ENCODE measurements at places on chromosomes 3 and 15. TPM values are rescaled to one million over a fixed set of nuclear protein-coding genes. Genes with fewer than 3 reads are reported as not detected.

DNA sequence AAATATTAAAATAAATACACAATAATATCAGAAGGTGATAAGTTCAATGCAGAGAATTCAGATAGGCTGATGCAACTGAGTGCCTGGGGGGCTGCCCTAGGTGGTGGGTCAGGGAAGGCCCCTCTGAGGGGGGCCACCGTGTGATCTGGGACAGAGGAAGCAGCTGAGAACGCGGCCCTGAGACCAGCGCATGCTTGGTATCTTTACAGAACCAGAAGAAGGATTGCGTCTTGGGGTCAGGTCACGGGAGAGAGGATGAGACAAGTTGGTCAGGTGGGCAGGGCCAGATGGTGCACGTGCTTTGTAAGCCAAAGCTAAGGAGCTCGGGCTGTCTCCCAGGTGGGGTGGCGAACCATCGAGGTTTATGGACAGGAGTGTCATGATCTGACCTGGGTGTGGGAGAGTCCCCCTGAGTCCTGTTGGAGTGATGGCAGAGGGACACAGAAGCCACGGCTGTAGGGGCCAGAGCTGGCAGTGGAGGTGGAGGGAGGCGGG lies 121.2 kb downstream of the ETFA start:
- no peak for DNase-seq

DNA sequence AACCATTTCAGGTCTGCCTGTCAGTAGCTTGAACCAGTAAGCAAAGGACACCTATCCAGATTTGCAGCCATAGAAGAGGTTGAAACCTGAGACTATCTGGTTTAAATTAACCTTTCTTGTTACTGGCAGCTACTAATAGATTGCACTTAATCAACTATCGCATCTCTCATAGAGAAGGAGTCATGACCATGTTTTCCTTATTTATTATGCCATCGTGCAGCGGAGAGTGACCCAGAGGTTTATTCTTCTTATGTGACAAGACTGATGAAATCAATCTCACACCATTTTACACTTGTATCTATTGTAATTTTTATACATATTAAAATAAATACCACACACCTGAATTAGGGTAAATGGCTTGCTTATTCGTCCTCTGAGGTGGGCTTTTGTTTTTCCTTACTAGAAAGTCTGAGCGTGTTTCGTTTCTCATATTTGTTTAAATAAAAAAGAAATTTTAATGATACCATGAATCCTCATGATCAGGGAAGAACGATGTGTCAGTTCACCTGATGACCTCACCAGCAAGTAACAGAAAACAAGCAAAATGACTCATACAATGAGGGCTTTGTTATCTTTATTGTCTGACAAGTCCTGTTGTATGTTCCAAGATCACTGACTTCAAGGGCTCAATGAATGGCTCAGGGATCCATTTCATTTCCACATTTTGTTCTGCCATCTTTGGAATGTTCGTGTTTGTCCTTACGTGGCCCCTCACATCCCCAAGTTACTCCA lies 379.5 kb upstream of the DPH6 start:
- no peak for DNase-seq

GRCh38 chr3:153396581-153396980 lies 234.6 kb downstream of the RAP2B start:
- no peak for DNase-seq

XIRP1 gene
- 317 TPM for total RNA-seq

PRSS50 gene
- 0.11 TPM for total RNA-seq
